A549 treated with CpdA at 1 μM for 4 hours (cell line): ENCODE measurements at places on chromosomes 16 and 17. TPM values are rescaled to one million over a fixed set of nuclear protein-coding genes. Genes with fewer than 3 reads are reported as not detected.

Gene HEATR9
- not detected in 5 replicates for total RNA-seq

Gene ARL4D
- total RNA-seq = 14.7 to 21.3 TPM (median 18.4 TPM) in 5 replicates

Gene ITGAL
- 0.08 to 0.22 TPM (median 0.10 TPM) in 3 of 5 replicates, not detected in the others for total RNA-seq

Gene ZNF785
- not detected in 5 replicates for total RNA-seq

Gene NXN
- 21.9 to 27.7 TPM (median 26.6 TPM) in 5 replicates for total RNA-seq

Gene RUNDC3A
- total RNA-seq = 0.53 to 0.94 TPM (median 0.83 TPM) in 5 replicates

Gene FAM171A2
- 2.4 to 4.5 TPM (median 4.1 TPM) in 5 replicates for total RNA-seq

Gene SHCBP1
- total RNA-seq = 33.8 to 43.0 TPM (median 37.2 TPM) in 5 replicates
